DMS79 treated with DMSO at 0.1 percent for 48 hours (cell line): ENCODE measurements at places on chromosomes 11 and 22.

DNA sequence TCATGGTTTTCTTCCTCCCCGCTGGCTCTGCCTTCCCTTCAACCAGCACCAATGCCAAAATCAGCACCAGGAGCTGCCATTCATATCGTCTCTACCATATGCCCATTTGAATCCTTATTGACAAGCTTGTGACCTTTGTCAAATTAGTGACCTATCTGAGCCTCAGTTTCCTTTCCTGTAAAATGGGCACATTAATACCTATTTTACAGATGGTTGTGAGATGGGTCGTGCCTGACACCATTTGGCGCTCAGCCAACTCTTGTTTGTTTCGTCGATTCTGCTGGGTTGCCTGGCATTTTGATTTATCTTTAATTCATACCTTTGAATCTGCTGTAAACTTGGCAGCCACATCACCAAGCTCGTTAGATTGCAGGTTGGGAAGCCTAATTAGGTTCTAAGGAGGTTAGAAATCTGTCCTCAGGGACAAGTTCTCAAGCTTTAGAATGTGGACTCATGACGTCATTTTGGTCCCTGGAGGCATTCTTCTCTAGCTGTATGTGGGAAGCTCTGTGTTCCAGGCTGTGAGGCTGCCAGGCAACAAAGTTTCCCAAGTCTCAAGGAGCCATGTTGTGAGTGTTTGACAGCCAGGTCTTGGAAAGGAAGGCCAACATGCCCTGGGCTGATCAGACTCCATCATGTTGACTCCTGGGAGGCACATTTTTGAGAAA, 61.0 kb downstream of the RPS6KA4 start:
- DNase-seq, result no peak

- no peak for DNase-seq
Measured at GRCh38 chr11:105206633-105207032, 67.1 kb upstream of the CARD18 start.

- DNase-seq, result no peak
Measured at GRCh38 chr11:119594639-119595249, 134.3 kb downstream of the NECTIN1 start.

DNA sequence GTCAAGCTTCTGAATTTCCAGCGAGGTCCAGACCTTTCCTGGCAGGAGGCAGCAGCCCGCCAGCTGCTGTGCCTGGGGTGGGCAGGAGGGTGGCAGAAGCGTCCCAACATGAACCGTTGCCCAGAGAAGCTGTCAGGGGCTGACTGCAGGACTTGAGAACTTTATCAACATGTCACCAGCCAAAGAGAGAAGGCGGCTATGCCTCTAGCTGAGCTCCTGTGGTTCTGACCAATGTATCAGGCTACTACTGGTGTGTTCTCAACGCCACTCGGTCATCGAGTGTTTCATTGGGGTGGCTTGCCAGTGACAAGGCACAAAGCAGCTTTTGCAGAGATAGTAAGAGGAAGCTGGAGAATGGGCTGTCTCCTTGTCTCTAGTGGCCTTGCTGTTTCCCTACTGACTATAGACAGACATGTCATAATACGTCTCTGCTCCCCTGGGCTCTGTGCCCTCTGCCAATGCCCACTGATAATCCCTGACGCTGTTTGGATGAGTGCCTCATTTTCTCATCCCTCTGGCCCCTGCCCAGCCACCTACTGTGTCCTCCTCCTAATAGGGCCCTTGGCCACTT, 17.6 kb upstream of the ASCC2 start:
- no peak for DNase-seq

DNA sequence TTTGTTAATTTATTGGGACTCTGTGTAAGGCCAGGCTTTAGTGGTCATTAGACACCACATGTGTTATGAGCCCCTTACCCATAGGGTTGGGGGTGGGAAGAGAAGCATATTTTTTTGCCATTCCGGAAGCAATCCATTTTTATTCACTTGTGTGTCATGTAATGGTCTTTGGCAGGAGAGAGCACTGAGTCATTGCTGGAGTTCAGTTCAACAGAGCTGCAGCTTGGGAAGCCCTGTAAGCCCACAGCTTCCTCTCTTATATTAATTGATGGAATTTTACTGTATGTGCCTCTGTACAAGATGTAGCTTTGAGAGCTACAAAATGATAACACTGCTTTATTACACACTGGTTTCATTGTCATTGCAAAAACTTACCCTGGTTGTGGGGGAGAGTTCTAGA, 177.3 kb upstream of the SORL1-AS1 start:
- DNase-seq, result no peak

DNA sequence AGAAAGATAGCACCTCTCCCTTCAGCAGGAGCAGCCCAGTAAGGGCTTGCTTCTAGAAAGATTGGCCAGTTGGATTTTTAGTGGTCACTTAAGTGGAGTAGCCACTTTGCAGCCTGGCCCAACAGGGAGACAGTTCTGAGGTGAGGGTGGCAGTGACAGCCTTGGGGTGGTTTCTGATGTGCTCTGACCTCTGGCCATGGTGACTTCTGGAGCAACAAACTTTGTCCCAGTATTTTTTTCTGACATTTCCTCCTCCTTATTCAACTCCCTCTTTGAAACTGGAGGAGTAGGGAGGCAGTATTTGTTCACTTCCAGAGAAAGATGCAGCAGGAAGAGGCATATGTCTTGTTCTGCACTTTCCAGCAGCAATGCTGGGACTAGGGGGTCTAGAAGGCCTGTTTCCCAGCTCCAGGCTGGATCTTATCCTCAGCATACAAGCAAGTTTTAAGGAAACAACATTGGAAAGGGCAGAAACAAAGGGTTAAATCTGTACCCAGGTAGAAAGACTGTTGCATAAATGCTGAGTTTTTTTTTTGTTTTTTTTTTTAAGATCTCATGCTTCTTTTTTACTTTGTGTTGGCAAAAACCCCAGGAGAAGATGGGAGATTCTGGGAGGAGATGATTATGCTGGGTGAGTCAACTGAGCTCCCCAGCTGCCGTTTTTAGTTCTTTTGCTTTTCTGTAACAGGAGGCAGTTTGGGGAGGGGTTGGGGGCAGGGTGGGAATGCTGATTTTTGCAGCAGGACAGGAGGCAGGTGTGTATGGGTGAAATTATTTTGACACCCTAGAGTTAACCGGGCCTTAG, 37.2 kb downstream of the RCOR2 start:
- DNase-seq, result no peak

- DNase-seq, result no peak
Measured at GRCh38 chr11:8192896-8193209, 24.0 kb upstream of the RIC3 start.

GRCh38 chr11:97683733-97684132, 1293.9 kb downstream of the JRKL start:
- DNase-seq, result no peak

DNA sequence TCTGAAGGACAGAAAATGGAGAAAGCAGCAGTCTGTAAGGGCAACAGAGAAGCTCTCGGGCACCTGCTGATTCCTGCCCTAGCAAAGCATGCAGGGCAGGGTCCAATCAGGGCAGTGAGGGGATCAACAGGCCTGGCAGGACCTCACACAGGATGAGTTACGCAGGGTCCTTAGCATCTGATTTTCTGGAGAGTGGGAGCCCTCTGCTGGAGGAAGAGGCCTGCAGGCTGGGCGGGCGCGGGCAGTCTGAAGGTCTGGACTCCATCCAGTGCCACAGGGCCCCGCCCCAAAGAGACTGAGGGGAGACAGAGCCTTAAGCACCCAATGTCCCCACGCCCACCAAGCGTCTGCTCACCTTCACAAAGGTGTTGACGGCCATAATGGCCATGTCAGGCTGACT, 28.9 kb downstream of the AP1B1 start:
- no peak for DNase-seq

DNA sequence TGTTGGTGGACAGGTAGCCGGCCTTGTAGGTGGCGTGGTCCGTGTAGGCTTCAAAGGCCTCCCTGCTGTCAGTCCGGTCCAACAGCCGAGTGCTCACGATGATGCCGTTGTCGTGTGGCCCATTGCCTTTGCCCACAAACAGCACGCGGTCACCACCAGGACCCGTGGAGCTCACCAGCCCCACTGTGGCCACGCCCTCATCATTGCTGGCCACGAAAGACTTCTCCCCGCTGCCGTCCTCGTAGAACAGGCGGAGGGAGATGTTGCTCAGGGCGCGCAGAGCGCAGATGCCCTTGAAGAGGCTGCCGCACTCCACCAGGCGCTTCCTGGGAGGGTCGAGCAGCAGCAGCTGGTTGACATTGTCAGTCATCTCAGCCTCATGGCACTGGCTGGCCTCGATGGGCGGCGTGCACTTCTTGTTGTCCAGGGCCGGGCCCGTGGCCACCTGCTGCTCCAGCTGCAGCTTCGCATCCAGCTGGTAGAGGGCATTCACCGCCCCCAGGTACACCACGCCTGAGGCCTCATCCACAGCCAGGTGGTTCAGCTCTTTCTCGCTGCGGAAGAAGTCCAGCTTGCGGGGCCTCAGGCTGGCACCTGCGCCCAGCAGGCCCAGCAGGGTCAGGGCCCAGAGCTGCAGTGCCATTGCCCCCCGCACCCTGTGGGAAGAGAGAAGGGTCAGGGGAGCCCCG, 17.4 kb downstream of the PLXNB2 start:
- DNase-seq, result no peak

- DNase-seq, result peak; percentile 79
Measured at GRCh38 chr11:123560006-123560405, 94.4 kb downstream of the SCN3B start.

GRCh38 chr11:36027731-36028130, 83.9 kb downstream of the LDLRAD3 start:
- DNase-seq, result peak; percentile 9

- DNase-seq, result no peak
Measured at GRCh38 chr11:5107285-5107684, 30.9 kb downstream of the OR52A5 start.

DNA sequence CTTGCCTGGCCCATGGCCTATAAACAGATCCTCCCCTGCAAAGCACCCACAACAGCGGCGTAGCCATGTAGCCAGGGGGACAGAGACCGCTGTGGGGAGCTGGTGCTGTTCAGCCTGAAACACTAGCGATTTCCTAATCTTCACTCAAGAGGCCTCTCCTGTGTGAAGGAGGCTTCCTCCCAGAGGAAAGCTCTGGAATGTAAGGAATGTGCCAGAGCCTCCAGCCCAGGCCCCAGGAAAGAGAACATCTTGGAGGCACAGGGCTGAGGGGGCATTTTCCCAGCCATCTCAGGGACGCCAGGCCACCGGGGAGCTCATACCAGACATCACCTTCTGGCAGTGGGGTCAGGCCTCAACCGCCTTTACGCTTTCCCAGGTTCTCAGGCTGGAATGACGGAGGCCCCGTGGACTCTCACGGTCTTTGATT, 24.0 kb downstream of the MIAT start:
- DNase-seq, result no peak

DNA sequence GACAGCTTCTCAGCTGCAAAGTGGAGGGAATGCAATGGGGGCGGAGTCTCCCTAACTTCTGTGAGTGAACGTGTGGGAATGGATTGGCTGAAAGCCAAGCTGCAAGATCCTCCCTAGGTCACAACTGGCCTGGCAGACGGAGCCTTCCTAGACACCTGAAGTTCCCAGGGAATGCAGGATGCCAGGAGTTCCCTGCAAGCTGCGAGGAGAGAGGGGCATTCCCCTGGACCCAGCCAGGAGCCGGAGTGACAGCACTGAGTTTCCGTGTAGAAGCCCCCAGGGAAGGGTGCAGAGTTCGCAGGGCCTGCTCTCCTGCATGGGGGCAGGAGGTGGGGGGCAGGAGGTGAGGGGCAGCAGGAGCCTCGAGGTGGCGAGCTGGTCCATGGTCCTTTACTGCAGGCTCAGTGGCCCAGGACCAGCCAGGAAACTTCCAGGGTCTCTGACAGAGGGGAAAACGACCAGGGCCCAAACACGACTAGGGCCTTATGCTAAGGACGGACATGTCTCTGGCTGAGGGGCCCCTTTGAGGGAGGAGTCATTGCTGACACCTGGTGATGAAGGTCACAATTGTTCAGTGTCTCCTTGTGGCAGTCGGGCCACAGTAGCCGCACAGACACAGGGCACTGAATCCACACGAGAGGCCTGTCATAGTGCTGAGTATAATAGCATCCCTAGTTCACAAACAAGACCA, 141.4 kb downstream of the FBXO7 start:
- DNase-seq, result no peak

GRCh38 chr22:50432131-50432876, 42.5 kb downstream of the SBF1 start:
- no peak for DNase-seq

DNA sequence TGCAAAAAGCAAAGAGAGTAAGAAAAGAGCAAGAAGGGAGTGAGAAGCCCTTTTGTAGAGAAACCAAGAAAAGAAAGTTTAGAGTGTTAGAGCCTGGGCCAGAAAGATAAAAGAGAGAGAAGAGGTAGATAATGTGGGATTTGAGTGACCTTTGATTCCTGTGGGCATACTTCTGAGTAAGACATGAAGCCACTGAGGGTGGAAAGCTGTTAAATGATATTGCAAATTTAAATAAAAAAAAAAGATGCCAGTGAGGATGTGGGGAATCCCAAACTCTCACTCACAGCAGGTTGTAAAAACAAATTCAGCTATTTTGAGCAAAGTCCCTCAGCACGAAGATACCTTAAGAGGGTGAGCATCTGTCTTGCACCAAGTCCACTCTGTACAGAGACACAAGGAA, 59.4 kb upstream of the TOP3B start:
- no peak for DNase-seq

DNA sequence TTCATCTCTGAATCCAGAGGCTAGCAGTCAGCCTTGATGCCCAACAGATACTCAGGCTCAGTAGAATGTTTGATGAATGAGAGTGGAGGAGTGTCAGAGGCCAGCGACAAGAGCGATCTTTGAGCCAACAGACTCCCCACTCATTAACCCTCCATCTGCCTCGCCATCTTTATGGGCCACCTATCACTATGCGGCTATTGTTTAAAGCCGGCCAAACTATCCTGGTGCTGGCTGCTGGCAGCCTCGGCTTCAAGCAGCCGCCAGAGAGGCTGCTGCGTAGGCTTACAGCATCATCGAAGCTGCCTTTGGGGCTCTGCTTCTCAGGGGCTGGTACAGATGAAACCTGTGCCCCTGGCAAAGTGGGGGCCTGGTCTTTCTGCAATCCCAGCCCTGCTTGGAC, 525.6 kb downstream of the INSC start:
- DNase-seq, result no peak

- no peak for DNase-seq
Measured at GRCh38 chr11:69152733-69153421, 2.9 kb upstream of the SMIM38 start.

DNA sequence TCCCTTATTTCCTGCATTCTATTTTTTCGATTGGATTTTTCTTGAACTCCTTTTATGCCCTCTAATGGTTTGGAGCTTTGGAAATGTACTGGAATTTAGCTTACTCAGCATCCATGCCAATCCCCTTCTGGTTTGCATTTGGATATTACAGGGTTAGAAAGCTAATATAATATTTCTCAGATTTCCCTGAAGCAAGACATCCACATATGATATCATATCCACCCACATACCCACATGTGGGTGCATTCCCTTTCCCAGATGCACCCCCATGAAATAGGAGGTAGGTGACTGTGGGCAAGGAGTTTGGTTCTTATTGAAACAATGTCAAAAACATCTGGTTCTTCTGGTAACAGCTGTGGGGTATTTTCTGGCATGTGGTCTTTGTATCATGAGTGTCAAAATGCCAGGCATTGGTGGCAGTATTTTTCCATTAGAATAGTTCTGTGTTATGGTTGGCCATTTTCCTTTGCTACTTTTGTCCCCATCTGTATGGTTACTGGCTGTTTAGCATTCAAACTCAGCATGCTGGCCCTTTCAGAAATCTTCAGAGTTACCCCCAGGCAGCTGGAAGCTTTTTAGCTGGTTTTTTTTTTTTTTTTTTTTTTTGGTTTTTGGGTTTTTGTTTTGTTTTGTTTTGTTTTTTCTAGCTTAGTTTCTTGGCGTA, 32.7 kb upstream of the DDX10 start:
- no peak for DNase-seq

GRCh38 chr11:121063728-121064127, 37.3 kb upstream of the TECTA start:
- no peak for DNase-seq

- no peak for DNase-seq
Measured at GRCh38 chr22:48332438-48333322, 1495.0 kb downstream of the BRD1 start.
